Retina (tissue), 1 donor: ENCODE measurements at places on chromosomes 13 and 19.

GRCh38 chr13:111904701-111905608, 162.0 kb upstream of the SOX1 start:
- DNase-seq: no peak

DNA sequence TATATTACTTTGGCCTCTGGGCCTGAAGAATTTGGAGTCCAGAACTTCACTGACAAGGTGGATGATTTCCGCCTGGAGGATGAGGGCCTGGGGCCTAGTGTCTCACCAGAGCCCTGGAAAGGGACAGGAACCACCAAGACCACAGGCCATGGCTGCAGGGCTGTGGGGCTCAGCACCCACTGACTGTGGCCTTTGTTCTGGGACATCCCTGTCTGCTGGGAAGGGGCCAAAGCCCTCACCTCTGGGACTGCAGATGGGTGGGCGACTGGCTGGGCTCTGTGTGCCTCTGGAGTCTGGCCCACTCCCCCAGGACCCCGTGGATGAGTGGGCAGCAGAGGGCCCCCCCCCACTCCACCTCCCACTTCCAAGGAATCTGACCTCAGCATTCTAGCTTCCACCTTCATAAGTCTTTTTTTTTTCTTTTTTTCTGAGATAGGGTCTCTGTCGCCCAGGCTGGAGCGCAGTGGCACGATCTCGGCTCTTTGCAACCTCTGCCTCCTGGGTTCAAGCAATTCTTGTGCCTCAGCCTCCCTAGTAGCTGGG, 20.3 kb downstream of the CHST8 start:
- no peak for DNase-seq

GRCh38 chr19:52094526-52095130, 937 bp downstream of the ZNF841 start:
- no peak for DNase-seq

- DNase-seq: no peak
Observed at GRCh38 chr19:1577090-1577928, 9.2 kb upstream of the MEX3D start.

GRCh38 chr13:106996867-106997618, 429.1 kb upstream of the ARGLU1 start:
- DNase-seq: no peak

- no peak for DNase-seq
Observed at GRCh38 chr13:25816239-25816638, 235.6 kb downstream of the SHISA2 start.

DNA sequence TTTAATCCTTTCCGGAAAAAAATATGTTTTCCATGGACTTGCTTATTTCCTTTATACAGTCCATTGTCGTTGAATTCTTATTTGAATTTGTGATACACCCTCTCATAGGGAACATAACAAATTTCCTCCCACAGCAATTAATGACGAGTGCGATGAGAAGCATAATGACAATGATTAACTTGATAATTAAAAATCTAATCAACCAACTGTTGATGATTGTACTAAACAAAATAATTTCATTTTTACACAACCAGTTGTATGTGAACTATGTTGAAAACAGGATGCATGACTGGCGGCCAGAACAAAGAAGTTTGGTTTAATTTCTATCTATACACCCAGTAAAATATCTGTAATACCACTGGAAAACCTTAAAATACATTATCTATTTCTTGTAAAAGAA, 26.1 kb upstream of the CEACAM21 start:
- DNase-seq: no peak

- no peak for DNase-seq
Observed at GRCh38 chr13:105971738-105972137, 563.7 kb downstream of the EFNB2 start.

- no peak for DNase-seq
Observed at GRCh38 chr13:29193083-29193482, 372.9 kb downstream of the MTUS2 start.

GRCh38 chr19:17854061-17854460, 5.6 kb upstream of the RPL18A start:
- no peak for DNase-seq

GRCh38 chr19:13214036-13214730, 64.0 kb downstream of the IER2 start:
- no peak for DNase-seq

DNA sequence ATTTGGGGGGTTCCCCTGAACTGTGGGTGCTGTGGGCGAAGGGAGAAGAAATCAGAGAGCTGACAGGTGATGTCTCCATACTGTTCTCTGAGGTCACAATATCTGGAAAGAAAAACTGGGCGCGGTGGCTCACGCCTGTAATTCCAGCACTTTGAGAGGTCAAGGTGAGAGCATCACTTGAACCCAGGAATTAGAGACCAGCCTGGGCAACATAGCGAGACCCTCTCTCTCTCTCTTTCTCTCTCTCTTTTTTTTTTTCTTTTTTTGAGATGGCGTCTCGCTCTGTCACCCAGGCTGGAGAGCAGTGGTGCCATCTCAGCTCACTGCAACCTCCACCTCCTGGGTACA, 21.9 kb downstream of the IQCN start:
- DNase-seq: no peak

- DNase-seq: peak; percentile 37
Observed at GRCh38 chr19:35852029-35852780, at the start of gene NPHS1. Gene NPHS1 (minus strand): TSS chr19:35852504. CDS start chr19:35851837, 667 bp downstream.

- DNase-seq: peak; percentile 37
Observed at GRCh38 chr13:98026457-98026857, 73.0 kb downstream of the IPO5 start.

- peak; percentile 18 for DNase-seq
Observed at GRCh38 chr19:16359074-16359473, 34.4 kb downstream of the KLF2 start.

GRCh38 chr19:1172353-1173158, 1.5 kb downstream of the SBNO2 start:
- peak; percentile 43 for DNase-seq

GRCh38 chr19:39602224-39602623, at the start of gene LGALS13:
Gene LGALS13 (plus strand): TSS chr19:39602524. CDS start chr19:39602569, 45 bp downstream.
- DNase-seq: no peak

GRCh38 chr13:59842507-59842906, 321.2 kb downstream of the DIAPH3 start:
- no peak for DNase-seq

- DNase-seq: no peak
Observed at GRCh38 chr13:113883314-113883811, 19.5 kb upstream of the GAS6 start.

DNA sequence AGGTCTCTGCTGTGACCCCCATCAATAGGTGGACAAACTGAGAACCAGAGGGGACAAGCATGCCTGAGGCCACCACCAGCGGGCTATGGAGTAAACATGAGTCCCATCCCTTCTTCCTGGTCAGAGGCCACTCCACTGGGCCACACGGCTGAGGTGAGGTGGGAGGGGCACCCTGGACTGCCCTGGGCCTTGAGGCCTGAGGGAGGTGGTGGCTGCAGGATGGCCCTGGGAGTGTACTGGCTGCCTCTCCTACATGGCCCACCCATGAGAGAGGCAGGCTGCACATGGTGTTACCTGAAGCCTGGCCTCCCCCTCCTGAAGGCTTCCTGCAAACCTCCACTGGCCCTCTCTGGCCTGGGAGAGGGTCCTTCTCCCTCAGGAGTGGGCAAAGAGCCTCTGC, 222.4 kb downstream of the TUBA3C start:
- DNase-seq: no peak
